ENCODE measurements at places on chromosomes 1 and 21.

GRCh38 chr21:37815893-37816292 lies 100.4 kb downstream of the KCNJ6 start:
- no peak for DNase-seq

DNA sequence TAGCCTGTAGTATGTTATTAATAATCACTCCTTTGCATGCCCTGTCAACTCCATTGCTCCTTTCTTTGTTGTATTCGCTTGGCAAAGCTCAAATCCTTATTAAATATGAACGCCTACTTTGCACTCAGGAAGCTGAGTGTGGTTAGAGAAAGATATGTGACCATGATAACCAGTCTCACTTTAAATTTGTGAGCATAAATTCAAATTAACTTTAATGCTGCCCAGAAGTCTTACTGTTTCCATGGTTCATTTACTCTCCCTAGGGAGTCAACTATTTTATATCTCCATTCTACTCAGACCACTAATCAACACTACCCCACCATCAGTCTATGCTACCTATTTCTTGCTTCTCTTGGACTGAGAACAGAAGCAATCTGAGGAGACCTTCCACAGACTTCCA lies 12.1 kb upstream of the EPHX4 start:
- DNase-seq: no peak

DNA sequence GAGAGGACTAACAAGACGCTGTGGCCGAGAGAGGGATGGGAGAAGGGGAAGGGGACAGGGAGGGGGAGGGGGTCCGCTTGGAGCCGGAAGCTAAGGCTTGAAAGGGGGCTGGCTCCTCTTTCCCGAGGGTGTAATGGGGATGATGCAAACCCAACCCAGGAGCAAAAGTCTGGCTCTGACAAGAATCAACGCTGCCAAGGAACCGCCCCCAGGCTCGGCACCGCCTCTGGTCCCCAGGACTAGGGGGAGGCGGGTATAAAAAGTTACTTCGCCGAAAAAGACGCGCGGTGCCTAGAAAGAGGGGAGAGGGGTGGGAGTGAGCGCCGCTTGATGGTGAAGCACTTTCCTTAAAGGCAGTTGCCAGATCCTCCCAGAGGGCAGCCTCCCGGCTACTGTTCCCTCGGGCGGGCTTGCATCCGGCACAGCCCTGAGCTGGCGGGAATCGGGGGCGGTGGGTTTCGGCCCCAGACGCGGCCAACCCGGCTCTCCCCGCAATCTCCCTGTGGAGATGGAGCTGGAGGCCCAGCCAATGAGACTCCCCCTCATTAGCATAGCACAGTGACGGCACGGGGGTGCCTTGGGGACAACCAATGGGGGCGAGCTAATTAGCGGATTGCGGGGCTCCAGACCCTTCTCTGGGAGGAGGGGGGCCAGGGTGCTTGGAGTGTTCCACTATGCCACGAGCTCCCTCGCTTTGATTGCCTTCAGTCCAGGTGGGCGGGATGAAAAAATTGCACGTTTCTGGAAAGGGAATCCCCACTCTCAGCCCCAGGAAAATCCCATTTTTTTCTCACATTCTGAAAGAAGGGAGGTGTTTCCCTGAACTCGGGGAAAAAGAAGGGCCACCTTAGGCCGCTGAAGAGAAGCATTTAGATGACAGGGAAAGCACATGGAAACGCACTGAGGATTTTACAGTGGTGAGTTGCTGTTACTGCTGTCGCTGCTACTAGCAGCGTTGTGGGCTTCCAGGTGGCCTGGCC lies at the start of gene KCNT2:
KCNT2 (minus strand) TSS at position 51 of the 980 bp plus-strand sequence. CDS start 131 bp downstream, outside the sequence.
- DNase-seq: no peak

DNA sequence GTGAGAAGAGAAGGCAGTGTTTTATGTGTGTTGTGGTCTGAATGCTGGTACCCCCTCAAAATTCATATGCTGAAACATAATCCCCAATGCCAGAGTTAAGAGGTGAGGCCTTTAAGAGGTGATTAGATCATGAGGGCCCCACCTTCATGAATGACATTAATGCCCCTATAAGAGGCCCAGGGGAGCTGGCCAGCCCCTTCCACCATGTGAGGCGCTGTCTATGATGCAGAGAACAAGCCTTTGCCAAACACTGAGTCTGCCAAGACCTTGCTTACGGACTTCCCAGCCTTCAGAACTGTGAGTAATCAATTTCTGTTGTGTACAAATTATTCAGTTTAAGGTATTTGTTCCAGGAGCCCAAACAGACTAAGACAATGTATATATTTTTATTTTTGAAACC lies 20.2 kb downstream of the CAPZB start:
- no peak for DNase-seq

GRCh38 chr1:23475641-23476040 lies 8.3 kb downstream of the ASAP3 start:
- DNase-seq: no peak

GRCh38 chr1:64098436-64098835 lies 105.0 kb upstream of the UBE2U start:
- no peak for DNase-seq

DNA sequence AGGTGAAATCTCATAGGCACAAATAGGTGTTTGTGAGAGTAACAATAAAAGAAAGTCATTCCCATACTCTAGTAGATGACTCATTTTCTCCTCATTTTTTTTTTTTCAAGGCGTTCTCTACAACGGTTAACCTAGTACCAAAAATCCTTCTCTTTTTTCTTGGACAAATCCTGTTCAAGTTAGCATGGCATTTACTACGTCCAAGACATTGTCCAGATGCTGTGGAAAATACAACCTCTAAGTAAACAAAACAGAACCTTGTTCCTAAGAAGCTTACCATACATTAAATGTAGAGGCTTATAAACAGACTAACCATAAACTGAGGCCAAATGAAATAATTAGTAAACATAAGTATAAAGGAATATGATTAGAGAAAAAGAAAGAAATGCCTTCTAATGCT lies 76.2 kb upstream of the RGS4 start:
- DNase-seq: no peak

DNA sequence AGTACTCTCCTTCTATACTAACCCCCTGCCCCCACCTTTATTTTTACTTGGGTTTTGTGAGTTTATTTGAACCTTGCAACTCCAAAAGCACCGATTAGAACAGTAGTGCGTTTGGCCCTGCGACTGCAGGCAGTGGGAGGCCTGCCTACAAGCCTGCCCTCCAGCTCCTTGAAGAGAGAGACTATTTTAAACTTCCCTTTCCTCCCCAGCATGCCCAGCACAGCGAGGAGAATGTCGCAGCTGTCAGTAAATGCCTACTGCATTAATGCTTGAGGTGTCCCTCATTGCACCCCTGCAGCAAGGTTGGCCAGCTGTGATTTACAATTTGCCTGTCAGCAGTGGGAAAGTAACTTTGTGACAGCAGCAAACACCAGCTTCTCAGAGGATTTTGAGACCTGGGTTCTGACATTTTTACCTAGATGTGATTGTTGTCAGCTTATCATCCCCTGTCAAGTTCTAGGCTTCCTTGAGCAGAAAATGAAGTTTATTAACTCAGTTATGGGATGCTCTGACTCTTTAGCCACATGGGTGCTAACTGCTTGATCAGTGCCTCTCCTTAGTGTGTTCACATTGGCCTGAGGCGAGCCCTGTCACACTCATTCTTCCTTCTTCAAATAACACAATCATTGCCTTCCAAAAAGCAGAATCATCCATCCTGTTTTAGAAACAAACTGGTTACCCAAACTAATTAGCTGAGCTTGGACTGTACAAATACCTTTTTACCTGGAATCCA lies 170.6 kb downstream of the PDE4B start:
- DNase-seq: no peak

DNA sequence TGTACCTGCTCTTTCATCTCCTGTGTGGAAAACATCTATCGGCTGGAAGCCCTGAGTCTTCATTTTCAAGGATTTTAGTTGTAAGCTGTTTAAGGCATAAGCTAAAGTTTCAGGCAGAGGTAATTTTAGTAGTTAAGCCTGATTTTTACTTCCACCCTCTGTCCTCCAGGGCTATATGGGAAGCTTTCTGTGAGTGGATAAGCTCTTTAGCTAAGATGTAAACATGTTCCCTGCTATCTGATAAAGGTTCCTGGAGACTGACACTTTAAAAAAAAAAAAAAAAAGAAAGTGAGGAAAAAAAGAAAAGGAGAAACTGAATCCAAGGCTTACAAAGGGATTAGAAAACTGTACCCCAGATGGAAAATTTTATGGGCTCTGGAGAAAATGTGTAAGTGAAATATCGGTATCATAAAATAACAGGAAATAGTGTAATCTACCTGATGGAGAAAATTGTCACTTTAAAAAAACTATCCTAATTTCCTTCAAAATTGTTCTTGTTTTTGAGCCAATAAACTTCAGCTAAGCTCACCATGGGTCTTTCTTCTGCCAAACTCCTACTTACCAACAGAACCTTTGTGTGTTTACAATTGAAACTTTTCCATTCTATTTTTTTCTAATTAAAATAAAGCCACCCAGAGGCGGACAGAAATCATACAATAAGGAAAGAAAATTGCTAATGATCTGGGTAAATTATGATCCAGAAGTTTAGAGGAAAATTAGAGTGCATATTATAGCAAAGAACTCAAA lies 180.5 kb downstream of the TGFB2 start:
- DNase-seq: no peak

- DNase-seq: no peak
These were observed 11.1 kb downstream of the MTX1 start for GRCh38 chr1:155219592-155220031.

DNA sequence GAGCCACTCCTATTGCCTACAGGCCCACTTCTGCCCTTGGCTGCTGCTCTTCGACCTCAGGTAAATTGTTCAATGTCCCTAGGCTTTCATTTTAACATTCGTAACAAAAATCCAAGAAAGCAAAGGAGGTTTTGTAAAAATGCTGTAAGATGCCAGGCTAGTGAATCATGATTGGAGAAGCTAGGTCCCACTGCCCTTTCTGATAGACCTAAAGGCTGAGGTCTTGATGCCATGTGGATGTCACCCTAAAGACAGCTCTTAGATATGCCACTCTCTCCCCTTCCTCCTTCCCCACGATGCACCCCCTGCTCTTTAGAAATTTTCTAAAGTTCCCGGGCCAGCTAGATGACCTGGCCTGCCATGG lies 9.9 kb upstream of the TMEM39B start:
- DNase-seq: no peak

GRCh38 chr1:195999022-195999421 lies 609.2 kb downstream of the KCNT2 start:
- no peak for DNase-seq

DNA sequence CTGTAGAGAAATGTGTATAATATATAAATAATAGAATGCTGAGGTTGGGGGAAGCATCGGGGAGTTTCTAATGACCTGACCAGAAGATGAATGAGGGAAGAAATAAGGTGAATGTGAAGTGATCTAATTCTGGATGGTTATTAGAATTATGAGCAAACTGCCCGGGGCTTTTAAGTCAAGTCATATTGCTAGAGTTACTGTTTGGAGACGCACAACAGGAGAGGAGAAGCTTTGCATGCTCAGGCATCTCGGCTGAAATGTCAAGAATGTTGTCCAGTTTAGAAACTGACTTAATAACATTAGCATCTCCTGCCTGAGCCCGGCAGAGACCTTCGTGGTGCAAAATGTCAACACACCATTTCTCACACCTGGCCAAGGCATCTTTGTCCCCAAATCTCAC lies 119.1 kb downstream of the RRAGC start:
- no peak for DNase-seq

- DNase-seq: no peak
These were observed 3.7 kb downstream of the ARID4B start for GRCh38 chr1:235324296-235324695.

- DNase-seq: peak; percentile 7
These were observed 89.0 kb downstream of the URB2 start for GRCh38 chr1:229714964-229715603.

DNA sequence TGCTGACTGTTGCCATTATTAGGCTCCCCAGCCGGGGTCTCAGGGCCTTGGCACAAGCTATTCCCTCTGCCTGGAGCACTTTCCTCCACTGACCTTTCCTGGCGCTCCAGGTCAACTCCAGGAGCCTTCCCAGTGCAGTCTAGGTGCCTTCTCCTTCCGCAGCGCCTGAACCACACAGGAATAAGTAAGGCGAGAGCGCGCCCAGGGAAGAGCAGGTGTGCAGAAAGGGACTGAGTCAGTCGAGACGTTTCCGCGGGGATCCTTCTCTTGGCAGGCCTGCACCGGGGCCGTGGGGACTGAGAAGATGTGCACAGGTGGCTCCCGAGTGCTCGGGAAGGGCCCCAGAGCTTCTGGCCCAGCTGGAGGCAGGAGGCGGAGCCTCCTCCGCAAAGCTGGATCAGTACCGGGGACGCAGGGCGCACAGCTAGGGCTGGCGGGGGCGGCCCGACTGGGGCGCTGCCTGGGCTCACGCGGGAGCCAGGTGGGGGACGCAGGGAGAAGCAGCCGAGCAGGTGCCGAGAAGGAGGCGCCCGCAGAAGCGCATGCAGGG lies 765 bp upstream of the BMP8A start:
- DNase-seq: no peak

GRCh38 chr1:15017120-15017519 lies 136.4 kb upstream of the TMEM51 start:
- DNase-seq: no peak

GRCh38 chr1:36157973-36158826 lies 2.2 kb downstream of the MAP7D1 start:
- no peak for DNase-seq

DNA sequence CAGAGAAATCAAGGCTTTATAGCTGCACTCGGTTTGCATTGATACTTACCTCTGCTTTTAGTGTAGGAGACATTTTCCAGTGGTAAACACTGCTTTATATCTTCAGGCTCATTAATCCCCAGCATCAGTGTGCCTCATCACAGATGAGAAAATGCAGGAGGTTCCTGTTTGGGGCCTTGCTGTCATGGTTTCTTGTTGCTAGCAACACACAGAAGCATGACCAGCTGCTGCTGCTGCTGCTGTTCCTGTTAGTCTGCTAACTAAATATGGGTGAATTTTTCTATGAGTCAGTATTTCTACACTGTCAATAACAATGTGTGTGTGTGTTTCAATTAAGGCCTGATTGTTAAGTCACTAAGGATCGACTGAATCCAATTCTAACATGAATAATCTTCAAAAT lies 85.8 kb upstream of the RGS1 start:
- no peak for DNase-seq

- no peak for DNase-seq
These were observed 2.6 kb downstream of the CLCC1 start for GRCh38 chr1:108960719-108961118.

DNA sequence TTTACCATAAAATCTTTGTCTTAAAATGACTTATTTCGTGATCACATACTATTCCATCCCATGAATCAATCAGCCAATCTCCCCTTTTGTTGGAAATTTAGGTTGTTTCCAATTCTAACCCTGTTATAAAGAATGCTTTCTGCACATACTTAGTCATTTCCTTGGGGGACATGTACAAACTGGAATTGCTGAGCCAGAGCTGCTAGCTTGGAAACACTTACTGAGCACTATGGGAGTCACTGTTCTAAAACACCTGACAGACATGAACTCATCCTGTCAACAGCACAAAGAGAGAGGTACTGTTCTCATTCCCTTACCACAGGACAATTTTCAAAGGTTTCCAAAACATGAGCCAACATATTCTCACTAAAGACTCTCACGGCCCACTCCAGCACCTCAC lies 32.1 kb downstream of the AK2 start:
- no peak for DNase-seq

GRCh38 chr1:228211531-228212414 lies 3.9 kb downstream of the OBSCN start:
- DNase-seq: no peak

Measured in GM12864 (cell line).